Pulmonary artery endothelial cell (primary cell): ENCODE measurements at places on chromosomes 11 and 22. TPM values are rescaled to one million over a fixed set of nuclear protein-coding genes. Genes with fewer than 3 reads are reported as not detected.

Gene CCDC89
- total RNA-seq: not detected in 2 replicates

Gene RFPL1
- not detected in 2 replicates for total RNA-seq

Gene OR52I2
- total RNA-seq: not detected in 2 replicates

Gene SLC1A2
- not detected in 2 replicates for total RNA-seq

Gene IGSF22
- not detected in 2 replicates for total RNA-seq

Gene CD6
- total RNA-seq: not detected in 2 replicates

Gene STX3
- total RNA-seq: 26.7 and 26.8 TPM in 2 replicates

Gene MYEOV
- 1.1 and 2.2 TPM in 2 replicates for total RNA-seq

Gene XKR3
- not detected in 2 replicates for total RNA-seq

Gene HORMAD2
- total RNA-seq: not detected in 2 replicates

Gene APLNR
- total RNA-seq: not detected in 2 replicates

Gene LMO2
- total RNA-seq: 30.9 and 56.3 TPM in 2 replicates
